NCI-H69 (cell line): ENCODE measurements at places on chromosomes 3 and 15.

GRCh38 chr3:184145111-184145524 is 10.0 kb downstream of the EIF2B5 start:
- DNase-seq: peak; percentile 70

DNA sequence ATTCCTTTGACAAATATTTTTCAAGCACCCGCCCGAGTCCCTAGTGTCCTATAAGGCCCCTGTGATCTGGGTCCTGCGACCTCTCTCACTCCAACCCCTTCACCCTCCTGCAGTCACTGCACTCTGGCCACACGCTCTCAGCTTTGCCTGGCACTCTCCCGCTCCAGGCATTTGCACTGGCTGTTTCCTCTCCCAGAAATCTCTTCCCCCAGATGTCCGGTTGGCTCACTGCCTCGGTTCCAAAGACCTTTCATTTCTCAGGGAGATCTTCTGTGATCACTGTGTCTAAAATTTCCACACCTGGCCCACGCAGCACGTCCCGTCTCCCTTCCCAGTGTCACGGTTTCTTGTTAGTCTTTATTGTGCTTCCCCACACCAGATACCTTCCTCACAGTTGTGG is 97.4 kb downstream of the WNT7A start:
- DNase-seq: peak; percentile 24

GRCh38 chr15:66006986-66007385 is 137.7 kb downstream of the RAB11A start:
- peak; percentile 46 for DNase-seq

GRCh38 chr3:99960941-99961340 is 143.3 kb downstream of the CMSS1 start:
- no peak for DNase-seq

DNA sequence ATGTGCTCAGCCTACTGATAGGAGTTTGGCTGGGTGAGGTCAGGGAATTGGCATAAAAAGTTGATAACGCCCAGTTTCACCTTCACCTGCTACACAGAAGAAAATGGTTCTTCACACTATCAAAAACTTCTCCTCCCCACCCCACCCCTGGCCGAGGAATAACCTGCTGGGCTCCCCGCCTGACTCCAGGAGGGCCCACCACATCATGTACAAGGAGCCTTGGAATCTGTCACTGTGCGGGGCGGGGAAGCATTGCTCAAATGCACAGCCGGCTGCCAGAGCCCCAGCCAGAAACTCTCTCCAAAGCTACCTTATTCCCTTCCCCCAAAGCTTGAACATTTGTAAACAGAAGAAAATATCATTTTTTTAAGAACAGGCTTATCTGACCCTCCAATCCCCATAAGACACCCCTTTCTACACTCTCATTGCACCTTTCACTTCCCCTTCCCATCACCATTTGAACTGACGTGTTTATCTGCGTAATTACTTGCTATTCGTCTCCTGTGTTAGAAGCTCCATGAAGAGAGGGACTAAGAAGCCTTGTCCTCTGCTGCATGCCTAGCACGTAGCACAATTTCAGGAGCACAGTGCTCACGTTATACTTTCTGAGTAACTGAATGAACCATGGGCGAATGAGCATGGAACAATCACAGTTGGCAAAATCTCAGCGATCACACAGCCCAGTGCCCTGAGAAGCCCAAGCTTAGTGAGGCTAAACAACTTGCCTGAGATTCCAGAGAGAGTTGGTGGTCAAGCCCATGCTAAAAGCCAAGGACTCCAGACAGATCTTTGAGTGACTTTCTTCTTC is 82.9 kb downstream of the HES1 start:
- no peak for DNase-seq

DNA sequence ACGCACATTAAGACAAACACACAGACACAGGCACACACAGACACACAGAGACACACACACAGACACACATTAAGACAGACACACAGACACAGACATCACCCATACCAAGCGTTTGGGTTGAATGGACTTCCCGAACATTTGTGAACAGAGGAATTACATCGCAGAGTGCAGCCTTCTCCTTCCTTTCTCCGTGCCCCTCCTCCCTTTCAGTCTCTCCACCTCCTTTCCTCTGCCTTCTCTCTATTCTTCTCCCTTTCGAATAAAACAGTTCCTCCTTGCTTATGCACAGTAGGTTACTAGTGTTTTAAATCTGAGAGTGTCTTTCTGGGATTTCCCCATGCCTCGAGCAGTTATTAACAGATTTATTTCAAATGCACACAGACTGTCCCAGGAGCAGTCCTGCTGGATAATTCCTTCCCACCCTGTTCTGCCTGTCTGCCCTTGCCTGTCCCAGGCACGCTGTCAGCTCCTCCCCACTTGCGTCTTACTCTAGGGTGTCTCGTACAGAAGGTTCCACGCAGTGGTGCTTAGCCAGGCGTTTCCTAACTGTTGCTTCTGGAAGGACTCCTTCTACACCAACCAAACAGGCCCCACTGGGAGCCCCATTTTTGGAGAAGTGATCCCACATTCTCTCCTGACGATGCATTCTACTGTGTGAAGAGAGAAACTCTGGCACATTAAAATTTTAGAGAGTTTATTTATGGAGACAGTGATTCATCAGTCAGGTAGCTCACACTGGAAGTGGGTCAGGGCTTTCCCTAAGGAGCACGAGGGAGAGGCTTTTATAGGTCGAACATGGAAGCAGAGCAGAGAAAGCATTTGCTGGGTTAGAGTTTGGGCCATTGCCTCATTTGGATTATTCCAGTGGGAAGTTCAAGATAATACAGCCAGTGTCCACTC is 163.8 kb downstream of the SV2B start:
- no peak for DNase-seq

DNA sequence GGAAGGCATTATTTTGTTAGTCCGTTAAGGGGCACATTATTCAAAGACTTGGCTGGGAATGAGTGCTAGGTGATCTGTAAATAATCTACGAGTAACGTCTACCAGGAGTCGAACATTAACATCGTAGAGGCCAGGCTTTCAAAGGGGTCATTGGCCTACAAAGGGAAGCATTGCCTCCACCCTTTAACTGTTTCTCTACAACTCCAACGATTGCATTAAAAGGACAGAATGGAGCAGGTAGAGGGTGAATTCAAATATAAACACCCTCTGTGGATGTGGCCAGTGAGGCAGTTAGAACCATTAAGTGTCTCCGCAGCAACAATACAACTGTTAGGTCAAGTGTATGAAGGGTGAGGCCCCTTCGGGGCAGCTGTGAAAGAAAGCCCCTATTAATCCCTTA is 126.0 kb upstream of the LMOD3 start:
- DNase-seq: no peak

- peak; percentile 65 for DNase-seq
Measured at GRCh38 chr15:73305331-73306211, 63.2 kb downstream of the HCN4 start.

DNA sequence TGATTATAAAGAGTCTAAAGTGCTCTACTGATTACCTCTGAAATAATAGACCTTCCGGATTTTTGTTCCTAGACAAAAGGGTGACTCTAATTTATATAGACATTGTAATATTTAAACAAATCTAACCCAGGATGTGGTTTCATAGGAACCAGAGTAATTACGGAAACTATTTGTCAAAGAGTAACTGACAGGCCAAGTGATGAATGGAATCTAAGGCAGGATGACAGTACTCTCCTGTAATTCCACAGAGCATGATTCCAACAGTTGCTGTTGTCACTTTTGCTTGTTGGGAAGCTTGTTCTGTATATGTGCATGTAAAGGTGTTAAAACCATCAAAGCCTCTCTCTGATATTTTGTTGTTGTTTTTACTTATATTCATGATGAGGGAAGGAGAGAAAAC is 1141.0 kb downstream of the IGSF11 start:
- peak; percentile 31 for DNase-seq

- DNase-seq: no peak
Measured at GRCh38 chr15:93493172-93493571, 404.2 kb upstream of the RGMA start.
